Omental fat pad (tissue), 4 donors: ENCODE measurements at places on chromosomes 3 and 15. TPM values are rescaled to one million over a fixed set of nuclear protein-coding genes. Genes with fewer than 3 reads are reported as not detected.
A peak's percentile ranks its signal among the peaks of the same experiment; 100 is the strongest.

DNA sequence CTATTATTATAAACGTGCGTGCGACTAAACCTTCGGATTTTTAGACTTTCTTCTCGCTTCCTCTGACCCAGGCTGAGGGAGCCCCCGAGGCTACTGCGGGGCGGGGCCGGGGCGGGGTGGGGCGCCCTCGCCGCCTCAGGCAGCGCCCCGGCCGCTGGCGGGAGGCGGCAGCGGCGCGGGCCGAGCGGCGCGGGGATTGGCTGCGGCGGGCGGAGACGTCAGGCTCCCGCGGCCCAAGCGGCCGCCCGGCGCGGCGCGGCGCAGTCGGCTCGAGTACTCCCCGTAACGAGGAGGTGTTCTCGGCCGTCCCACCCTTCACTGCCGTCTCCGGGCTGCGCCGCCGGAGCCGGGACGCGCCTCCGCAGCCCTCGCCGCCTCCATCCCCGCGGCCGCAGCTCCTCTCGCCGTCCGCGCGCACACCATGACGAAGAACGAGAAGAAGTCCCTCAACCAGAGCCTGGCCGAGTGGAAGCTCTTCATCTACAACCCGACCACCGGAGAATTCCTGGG lies at the start of gene ATP1B3:
TSS of gene ATP1B3 (plus strand) at position 263 of the 510 bp plus-strand sequence. CDS start at position 422, 159 bp downstream.
- peak; percentile 51 for DNase-seq

Gene CYP1A2
- not detected for total RNA-seq

Gene CAV3
- not detected for total RNA-seq

Gene SLC12A1
- not detected for total RNA-seq

GRCh38 chr3:58530354-58530865 lies 6.6 kb downstream of the ACOX2 start:
- no peak for DNase-seq
